ENCODE measurements at places on chromosomes 11 and 22.
A peak's percentile ranks its signal among the peaks of the same experiment; 100 is the strongest.

DNA sequence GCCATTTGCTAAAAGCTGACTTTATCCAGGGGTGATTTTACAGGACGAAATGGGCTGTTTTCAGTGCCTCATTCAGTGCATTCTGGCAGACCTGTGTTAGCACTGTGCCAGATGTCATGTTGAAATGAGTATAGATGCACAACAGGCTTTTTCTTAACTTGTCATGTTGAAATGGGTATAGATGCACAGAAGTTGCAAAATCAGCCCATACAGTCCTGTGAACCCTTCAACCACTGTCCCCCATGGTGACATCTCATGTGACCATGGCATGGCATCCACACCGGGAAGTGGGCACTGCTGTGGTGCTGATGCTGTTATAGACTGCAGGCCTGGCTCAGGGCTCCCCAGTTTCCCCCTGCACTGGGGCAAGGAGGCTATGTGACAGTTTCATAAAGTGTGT is 2.5 kb downstream of the TALDO1 start:
- DNase-seq = no peak

DNA sequence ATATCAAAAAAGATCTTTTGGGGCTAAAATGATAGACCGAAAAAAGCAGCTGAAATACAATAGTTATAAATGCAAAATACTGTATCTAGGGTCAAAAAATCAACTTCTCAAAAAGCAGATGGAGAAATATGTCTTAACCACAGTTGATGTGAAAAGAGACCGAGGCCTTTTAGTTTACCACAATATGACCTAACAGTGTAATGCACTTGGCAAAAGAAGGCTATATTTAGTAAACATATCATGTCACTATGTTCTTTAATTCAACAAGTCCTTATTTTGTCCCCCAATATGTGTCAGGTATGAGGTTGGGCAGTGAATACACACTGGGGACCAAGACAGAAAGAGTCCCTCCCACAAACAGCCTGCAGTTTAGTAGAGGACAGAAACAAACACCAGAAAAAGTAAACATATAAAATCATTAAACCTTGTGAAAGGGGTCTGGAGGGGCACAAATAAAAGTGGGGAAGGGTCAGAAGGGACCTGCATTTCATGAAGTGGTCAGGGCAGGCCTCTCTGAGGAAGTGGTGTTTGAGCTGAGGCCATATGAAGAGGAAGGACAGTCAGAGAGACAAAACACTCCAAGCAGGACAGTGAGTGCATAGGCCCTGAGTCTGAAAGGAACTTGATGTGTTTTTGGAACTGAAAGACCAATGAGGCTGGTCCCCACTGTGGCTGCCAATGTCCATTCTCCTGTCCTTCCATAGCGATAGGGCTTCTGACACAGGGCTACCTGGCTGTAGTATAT is 53.4 kb downstream of the LIF start:
- DNase-seq = no peak

DNA sequence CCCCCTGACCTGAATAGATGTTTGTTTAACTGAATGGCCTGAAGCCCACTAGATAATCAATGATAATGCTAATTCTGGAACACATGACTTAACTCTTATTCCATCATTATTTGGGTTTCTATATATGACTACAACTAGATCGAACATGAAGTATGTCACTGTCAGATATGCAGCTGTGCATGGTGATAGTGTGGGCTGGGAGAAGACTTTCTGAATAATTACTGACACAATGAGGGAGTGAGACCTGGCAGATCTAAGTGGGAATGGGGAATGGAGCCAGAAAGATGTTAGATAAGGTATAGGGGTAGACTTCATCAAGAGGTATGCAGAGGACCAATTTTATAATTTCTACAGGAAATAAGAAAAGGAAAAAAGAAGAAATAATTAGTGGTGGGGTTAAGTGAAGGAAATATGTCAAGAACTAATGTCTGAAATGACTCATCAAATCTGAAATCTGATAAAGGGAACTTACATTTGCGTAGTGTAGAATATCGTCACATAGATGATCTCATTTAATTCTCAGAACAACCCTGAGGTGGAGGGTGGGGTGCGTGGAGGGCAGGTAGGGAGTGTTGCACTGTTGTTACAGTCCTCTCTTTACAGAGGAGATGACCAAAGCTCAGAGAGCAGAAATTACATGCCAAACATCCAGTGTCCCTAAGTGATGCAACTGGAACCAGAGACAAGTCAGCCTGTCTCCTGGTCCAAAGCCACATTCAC is 68.2 kb upstream of the EED start:
- no peak for DNase-seq

DNA sequence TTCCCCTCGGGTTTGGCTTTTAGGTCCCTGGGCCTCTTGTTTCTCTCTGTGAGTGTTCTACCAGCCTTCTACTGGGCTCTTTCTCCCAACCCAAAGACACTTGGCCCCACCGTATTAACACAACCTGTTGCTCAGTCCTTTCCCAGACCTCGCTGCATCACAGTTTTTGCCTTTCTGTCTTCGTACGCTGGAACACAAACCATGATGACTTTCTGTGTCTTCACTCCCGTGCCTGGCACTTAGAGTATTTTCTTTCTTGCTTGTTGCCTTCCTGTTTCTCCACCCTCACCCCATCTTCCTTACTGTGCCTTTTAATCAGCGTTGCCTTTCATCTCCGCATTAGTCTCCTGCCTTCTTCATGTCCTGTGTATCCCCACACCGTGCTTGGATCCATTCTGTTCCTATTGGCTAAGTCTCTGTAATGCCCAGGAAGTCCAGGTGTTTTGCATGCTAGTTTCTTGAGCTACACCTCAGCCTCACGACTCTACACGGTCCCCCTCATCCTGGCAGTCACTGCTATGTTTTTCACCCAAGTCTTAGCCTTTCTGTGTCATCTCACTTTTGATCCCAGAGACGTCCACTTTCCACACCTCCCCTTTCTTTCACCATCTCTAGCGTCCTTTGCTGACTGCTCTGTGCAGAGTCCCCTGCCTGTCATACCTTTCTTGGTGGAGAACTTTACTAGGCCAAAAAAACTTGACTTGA is 1.6 kb downstream of the MARK2 start:
- peak; percentile 38 for DNase-seq

DNA sequence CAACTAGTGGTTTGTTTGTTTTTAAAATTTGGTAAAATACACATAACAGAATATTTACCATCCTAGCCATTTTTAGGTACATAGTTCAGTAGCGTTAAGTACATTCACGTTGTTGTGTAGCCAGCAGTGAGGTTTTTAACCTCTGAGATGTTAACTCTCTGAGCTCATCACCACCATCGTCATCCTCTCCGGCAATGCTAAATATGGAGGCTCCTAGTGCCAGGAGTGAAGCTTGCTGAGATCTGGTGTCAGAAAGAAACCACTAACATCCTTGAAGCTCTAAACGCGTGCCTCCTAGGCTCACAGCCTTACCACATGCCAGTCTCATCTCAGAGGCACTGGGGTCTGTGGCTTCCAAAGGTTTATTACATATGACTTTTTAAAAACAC is 330.2 kb upstream of the B3GAT1 start:
- peak; percentile 55 for DNase-seq

DNA sequence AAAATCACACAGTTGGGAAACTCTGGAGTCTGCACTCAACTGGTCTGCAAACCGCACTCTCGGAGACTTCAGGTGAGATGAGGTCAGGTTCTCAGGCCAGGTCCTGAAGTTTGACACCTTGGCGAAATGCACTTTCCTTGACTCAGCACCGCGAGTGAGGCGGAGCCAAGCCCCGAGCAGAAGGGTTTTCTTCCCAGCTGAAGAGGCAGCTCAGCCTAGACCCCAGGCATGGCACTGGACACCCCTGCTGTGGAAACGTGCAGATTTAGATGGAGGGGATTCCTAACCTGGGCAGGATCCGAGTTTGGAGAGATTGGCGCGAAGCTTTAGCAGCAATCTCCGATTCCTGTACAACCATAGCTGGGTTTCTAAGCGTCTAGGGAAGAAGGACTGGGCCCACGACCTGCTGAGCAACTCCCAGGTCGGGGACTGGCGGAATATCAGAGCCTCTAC is 835 bp upstream of the MYOD1 start:
- no peak for DNase-seq

DNA sequence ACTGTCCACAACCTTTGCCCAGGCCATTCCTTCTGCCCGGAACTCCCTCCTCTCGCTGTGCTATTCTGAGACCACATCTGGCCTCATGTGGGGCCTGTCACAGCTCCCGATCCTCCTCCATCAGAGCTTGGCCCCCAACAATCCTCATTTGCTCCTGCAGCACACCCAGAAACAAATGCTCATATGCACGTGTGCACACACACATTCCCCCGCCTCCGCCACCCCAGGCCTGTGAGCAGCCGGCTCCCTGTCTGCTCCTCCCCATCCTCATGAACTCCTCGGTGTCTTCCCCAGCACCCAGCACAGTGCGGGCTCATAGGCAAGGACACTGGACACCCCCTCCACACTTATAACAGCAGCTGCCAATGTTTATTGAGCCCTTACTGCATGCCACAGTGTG is 29.7 kb upstream of the PICK1 start:
- DNase-seq = no peak

- DNase-seq = peak; percentile 52
Observed at GRCh38 chr11:2149864-2150847, 10.9 kb downstream of the INS start.

- no peak for DNase-seq
Observed at GRCh38 chr11:2467695-2468055, 22.9 kb downstream of the KCNQ1 start.

GRCh38 chr11:129702410-129703398 is 112.9 kb upstream of the TMEM45B start:
- DNase-seq = no peak

- DNase-seq = no peak
Observed at GRCh38 chr11:86118253-86118652, 49.4 kb upstream of the PICALM start.

GRCh38 chr11:66183494-66184048 is 84.9 kb upstream of the RAB1B start:
- peak; percentile 40 for DNase-seq

- DNase-seq = no peak
Observed at GRCh38 chr11:127859941-127860354, 727.4 kb downstream of the ETS1 start.
